HTR-8/SVneo (cell line): ENCODE measurements at places on chromosomes 4 and X.

DNA sequence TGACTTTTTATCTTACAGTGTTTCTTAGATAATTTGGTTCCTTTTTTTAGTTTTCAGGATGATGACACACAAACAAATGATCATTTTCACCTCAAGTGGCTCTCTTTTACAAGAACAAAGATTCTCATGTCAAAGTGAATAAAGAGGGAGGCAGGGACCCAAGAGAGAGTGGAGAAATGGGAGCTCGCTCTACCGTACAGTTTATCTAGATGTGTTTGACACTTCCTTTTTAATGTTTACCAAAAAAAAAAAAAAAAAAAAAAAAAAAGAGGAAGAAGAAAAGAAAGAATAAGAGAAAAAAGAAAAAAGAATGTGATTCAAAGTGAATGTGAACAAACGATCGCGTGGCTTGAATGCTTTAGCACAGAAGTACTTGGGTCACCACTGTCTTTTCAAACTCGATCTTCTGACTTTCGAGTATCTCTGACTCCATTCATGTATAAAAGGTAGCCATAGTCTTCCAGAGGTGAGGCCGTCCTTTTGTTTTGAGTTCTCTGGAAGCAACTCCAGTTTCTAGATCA lies 75.6 kb upstream of the GRXCR1 start:
- no peak for DNase-seq

DNA sequence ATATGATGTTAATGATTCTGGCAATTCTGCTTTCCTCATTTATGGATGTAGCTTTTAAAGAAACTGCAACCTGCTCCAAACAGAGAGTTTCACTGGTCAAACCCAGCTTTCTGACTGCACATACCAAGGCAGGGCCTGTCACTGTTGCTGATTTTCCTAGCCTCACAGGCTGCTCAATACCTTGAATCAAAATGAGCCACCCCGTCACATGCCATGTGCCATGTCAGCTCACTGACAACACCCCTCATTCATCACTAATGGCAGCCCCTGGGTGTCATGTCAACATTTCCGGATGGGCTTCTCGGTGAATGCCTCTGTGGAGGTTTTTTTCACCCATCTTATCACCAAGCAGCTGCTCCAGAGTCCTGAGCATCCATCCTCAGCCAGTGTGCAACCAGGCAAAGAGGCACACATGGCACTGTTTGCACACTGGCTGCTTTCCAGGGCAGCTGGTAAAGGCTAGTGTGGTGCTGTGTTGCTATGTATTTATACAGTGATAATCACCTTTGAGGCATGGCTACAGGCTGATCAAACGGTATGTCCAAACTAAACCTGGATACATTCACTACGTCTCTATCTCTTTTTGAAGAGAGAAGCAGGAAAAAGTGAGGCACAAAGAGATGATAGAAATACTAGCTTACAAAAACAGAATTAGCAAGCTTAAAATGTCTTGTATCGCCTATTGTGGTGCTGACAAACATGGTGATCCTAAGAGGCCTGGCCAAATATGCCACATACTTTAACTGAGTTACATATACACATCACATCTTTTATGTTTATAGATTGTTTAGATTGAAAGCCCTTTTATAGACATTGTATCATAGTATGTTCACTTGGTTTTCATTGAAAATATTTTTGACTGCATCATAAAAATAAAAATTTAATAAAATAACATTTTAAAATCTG lies 94.6 kb upstream of the INPP4B start:
- DNase-seq, result no peak

GRCh38 chr4:127400731-127401346 lies 231.9 kb upstream of the INTU start:
- DNase-seq, result peak; percentile 17

DNA sequence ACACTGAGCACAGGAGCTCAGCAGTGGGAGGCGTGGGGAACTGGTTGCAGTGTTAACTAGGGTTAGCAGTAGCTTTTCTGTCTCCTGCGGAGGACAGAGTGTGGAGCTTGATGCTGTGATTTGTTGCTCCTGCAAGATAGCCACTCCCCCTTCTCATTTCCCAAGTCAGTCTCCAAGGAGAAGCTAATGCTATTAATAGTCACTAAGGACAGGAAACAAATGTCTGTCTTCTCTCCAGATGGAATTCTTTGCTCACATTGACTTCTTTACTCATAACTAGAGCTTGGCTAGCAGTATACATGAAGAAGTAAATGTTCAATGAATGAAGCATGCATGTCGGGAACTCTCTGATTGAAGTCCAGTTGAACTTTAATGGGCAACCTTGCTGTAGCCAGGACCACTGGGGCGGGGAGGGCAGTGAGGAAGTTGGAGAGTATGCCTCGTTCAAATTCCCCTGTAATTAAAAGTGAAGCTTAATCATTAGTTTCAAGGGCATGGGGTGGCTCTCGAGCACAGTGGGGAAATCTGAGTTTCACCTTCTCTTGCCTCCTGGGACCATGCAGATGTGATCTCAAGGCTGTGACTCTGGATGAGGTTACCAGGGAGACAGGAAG lies 156.6 kb upstream of the SCML1 start:
- no peak for DNase-seq

DNA sequence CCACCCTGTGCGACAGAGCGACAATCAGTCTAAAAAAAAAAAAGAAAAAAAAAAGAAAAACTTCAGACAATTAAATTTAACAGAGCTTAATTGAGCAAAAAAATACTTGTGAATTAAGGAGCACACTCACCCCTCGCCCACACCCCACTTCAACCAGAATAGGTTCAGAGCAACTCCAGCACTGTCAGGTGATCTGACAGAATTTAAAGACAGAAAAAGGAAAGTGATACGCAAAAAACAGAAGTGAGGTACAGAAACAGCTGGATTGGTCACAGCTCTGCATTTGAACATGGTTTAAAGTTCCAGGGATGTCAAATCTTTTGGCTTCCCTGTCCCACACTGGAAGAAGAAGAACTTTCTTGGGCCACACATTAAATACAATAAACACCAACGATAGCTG lies 174.4 kb downstream of the PDGFC start:
- no peak for DNase-seq

DNA sequence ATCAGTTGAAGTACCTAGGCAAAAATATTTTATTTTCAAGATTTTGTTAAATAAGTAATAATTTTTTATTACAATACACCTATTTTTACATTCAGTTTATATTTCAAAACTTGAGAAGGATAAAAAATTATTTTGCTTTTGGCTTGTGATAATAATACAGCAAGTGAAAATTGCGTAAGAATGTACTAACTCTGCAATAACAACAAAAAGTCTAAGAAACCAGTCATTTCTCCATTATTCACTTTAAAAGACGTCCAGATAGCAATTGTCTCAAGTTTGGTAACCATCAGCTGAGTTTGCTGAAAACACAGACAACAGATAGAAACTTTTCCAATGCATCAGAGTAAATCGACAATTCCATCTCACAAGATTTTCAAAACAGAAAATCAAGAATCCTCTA lies 12.1 kb downstream of the CXCL8 start:
- DNase-seq, result no peak

DNA sequence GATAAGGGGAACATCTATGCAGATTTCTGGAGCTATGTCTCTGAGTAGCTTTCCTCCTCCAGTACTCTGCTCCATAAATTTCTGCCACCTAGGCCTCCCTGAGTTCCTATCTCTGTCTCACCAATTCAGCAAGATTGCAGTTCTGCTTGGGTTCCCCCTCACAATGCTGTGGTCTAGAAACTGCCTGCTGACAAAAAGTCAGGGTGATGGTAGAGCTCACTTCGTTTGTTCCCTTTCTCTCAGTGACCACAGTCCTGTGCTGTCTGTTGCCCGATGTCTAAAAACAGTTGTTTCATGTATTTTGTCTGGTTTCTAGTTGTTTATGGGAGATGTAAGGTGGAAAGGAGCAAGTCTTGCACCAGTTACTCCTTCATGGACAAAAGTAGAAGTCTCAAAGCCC lies 41.1 kb downstream of the AMMECR1 start:
- DNase-seq, result no peak

- no peak for DNase-seq
Observed at GRCh38 chrX:108541286-108541685, 101.6 kb downstream of the COL4A5 start.

- DNase-seq, result no peak
Observed at GRCh38 chrX:118965395-118965794, 9.0 kb upstream of the LONRF3 start.

GRCh38 chr4:85812776-85813175 lies 337.8 kb downstream of the ARHGAP24 start:
- DNase-seq, result no peak

GRCh38 chrX:71919431-71919830 lies 8.8 kb downstream of the NHSL2 start:
- peak; percentile 63 for DNase-seq

DNA sequence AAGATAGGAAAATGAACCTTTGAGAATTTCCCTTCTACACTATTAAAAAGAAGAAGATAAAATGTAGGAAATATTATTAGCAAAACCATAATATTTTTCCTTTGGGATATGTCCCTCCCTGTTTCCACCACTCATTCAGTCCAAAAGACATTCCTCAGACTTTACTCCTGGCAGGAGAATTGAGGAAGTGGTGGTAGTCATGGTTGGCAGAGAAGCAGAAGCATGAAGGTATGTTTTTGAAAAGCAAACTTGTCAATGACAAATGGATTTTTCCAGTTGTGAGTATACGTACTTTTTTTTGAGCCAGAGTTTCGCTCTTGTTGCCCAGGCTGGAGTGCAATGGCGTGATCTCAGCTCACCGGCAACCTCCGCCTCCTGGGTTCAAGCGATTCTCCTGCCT lies 13.7 kb downstream of the STAG2 start:
- no peak for DNase-seq

DNA sequence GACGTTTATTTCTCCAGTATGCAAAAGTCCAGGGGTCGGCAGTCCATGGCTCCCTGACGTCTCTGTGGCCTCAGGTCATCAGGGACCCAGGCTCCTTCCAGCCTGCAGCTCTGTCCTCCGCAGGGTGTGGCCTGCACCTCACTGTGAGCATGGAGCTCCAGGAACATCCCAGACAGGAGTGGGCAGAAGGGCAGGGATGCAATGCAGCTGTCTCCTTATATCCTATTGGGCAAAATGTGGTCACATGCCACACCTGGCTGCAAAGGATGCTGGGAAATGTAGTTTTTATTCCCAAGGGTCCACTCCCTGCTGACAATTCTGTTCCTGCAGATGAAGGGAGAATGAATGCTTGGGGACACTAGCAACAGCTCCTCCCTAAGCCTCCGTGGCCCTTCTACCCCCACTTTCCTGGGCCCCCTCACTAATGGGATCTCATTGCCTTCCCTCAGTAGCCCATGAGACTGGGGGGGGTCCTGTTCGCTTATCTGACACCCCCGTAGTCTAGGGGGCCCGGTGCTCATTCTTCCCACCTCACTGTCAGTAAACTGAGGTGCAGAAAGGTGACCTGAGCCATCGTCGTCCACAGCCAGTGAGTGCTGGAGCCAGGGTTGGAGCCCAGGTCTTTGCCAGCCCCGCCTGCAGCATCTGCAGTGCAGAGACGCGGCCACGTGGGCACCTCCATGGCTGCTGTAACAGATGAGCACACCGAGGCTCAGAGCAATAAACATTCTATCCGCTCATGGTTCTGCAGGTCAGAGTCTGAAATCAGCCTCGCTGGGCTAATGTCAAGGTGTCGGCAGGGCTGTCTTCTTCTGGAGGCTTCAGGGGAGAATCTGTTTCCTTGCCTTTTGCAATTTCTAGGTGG lies 5.9 kb upstream of the GRPEL1 start:
- DNase-seq, result peak; percentile 83

DNA sequence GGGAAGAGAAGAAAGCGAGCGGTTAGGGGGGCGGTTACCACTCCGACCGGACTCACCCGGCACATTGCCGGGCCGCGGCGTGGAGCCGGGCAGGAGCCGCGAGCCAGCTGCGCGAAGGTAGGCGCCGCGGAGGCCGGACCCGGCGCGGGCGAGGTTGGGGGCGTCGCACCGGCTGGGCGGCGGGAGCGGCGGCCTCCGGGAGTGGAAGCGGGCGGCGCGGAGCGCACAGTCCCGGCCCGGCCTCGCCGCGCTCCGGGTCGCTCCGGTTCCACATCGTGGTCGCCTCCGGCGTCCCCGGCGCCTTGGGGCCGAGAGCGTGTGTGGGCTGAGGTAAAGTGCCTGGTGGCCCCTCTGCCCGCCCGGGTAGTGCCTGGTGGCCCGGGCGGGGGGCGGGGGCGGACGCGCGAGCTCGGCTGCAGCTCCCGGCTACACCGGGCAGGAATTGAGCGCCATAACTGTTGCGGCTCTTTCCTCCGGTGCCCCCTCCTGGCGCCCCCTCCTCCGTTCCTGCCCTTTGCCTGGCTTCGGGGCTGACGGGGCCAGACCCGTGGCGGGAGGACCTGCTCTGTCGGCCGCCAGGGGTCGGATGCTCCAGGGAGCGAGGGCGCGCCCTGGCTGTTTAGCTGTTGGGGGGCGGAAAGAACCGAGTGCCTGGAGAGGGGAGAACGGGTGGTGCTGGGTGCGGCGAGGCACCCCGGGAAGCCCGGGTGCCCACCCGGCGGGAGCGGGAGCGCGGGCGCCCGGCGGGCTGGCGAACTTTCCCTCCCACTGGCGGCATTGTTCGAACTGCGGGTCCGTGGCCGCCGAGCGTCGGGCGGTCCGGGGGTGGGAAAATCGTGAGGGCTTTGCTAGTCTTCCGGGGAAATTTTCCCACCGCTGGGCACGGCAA lies 626 bp downstream of the JADE3 start:
- peak; percentile 24 for DNase-seq

- no peak for DNase-seq
Observed at GRCh38 chr4:40992472-40993295, 221.7 kb downstream of the APBB2 start.

DNA sequence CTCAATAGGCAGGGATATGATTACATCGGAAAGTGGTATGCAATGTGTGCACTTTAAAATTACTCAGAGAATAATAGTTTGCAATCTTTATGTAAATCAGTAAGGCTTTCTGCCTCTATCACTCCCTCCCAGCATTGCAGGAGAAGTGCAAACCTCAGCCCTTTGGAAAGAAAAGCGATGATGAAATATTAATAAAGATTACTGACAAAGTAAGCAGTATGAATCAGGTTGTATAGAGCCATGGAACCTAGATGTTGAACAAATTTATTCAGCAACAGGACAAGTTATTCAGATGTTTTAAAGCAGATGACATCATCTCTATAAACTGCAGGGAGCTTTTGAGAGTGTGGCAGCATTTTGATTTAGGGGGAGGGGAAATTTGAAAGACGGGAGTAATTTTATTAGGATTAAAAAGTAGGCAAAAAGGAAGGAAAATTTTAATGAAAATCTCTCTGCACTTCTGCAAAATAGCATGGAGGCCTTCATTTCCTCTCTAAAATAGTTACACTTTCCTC lies 631.7 kb upstream of the GRIA3 start:
- DNase-seq, result no peak

- no peak for DNase-seq
Observed at GRCh38 chr4:108906006-108906405, 143.2 kb upstream of the ETNPPL start.

GRCh38 chr4:41991916-41992767 lies 1.8 kb downstream of the SLC30A9 start:
- no peak for DNase-seq

- no peak for DNase-seq
Observed at GRCh38 chr4:113996599-113997177, 17.2 kb upstream of the ARSJ start.

GRCh38 chr4:80178964-80179363 lies 18.3 kb upstream of the PRDM8 start:
- DNase-seq, result no peak

- no peak for DNase-seq
Observed at GRCh38 chr4:176729489-176729888, 63.2 kb downstream of the VEGFC start.

GRCh38 chrX:108132876-108133275 lies 41.3 kb downstream of the ATG4A start:
- no peak for DNase-seq
